ENCODE measurements at places on chromosomes 13 and 19.
A peak's percentile ranks its signal among the peaks of the same experiment; 100 is the strongest.

DNA sequence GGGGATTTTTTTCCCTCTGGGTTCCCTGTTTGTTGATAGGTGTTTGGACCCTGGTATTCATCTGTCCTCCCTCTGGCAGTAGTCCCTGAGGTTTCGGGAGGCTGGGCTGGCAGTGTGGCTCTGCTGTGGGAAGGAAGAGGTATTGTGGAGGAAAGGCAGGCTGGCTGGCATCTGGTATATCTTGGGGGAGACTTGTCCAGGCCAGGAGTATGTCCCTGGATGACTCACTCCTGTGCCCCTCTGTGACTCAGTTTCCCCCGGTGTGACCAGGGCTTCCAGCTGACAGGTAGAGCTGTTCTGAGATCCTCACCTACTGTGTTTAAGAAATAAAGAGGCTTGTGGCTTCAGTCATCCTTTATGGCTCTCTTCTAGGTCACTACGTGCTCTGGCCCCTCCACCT is 14.2 kb upstream of the ZNF492 start:
- H3K27ac ChIP-seq: no peak overlapping the region
- H3K27me3 ChIP-seq: no peaks in the 10 kb centered on the region

- H3K27ac ChIP-seq: 0 out of 2 replicates have a peak overlapping the region, but pooled peaks have one; percentile 11
- no peaks in the 10 kb centered on the region for H3K27me3 ChIP-seq
- peaks cover 8% of the 10 kb centered on the region for H3K4me1 ChIP-seq
- DNase-seq: peak; percentile 70
- H3K4me3 ChIP-seq: no peak overlapping the region
- H3K36me3 ChIP-seq: no peaks in the 10 kb centered on the region
Observed at GRCh38 chr13:48749144-48749543, 95.4 kb downstream of the CYSLTR2 start.

- H3K27me3 ChIP-seq: no peaks in the 10 kb centered on the region
- no peaks in the 10 kb centered on the region for H3K36me3 ChIP-seq
- H3K4me3 ChIP-seq: no peak overlapping the region
Observed at GRCh38 chr13:104869501-104869900, 1666.0 kb downstream of the EFNB2 start.

- H3K27me3 ChIP-seq: peaks cover 54% of the 10 kb centered on the region
- no peaks in the 10 kb centered on the region for H3K4me1 ChIP-seq
- no peaks in the 10 kb centered on the region for H3K36me3 ChIP-seq
- DNase-seq: no peak
Observed at GRCh38 chr13:24681930-24682329, 1.7 kb downstream of the ATP12A start.

- no peaks in the 10 kb centered on the region for H3K36me3 ChIP-seq
- no peak overlapping the region for H3K27ac ChIP-seq
- H3K4me3 ChIP-seq: no peak overlapping the region
- no peak for DNase-seq
- peaks cover 1% of the 10 kb centered on the region for H3K4me1 ChIP-seq
Observed at GRCh38 chr13:79915114-79915811, 425.7 kb downstream of the SPRY2 start.

DNA sequence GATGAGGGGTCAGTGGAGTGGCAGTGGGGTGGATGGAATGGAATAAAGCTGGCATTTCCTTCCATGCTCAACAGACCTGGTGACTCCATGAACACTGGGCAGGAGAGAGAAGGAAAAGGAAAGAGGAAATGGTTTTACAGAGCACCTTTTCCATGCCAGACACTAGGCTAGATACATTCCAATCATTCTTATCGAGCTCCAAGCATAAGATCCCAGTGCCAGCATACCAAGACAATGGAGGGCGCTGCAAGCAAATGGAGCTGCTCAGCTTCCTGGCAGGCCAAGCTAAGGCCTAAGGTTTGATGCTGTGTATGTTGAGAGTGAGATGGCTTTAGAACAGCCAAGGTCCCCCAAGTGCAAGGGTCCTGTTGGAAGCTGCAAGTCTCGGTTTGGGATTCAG is 113.2 kb downstream of the HSPH1 start:
- H3K4me3 ChIP-seq: no peak overlapping the region
- DNase-seq: no peak
- no peaks in the 10 kb centered on the region for H3K27me3 ChIP-seq

- no peak for DNase-seq
- H3K4me1 ChIP-seq: no peaks in the 10 kb centered on the region
- no peak overlapping the region for H3K27ac ChIP-seq
- no peaks in the 10 kb centered on the region for H3K27me3 ChIP-seq
Observed at GRCh38 chr19:17255150-17255621, 9.4 kb downstream of the USHBP1 start.

DNA sequence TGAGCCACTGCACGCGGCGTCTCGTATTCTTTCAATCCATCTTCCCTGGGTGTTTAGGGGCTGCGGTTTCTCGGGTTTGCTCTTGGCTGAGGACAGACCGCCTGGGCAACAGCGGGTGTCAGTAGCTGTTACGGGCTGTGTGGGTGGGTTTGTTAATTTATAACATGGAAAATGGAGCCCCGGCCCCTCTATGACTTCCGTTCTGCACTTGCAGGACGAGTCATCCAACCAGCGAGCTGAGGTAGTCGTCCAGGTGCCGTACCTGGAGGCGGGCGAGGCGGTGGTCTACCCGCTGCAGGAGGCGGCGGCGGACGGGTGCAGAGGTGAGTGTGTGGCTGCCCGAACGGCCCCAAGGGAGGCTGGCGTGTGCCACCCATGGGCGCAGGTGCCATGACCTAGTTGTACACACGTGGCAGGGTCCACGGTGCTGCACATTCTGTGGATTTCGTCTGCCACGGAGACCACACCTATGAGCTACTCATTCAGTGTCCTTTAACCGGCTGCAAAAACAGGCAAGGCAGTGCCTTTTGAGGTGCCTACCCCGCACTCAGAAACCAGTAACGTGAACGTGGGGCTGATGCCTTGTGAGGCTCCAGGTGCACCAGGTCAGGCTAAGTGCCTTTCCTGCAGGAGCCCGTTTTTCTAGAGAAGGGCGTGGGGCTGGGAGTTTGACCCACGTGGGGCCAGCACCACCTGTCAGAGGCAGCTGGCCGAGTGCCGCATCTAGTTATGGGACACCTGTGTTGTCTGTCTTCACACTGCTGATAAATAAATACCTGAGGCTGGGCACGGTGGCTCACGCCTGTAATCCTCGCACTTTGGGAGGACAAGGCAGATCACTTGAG is 10.9 kb downstream of the POLR2E start:
- H3K36me3 ChIP-seq: peaks cover 22% of the 10 kb centered on the region
- no peak overlapping the region for H3K4me3 ChIP-seq
- H3K27ac ChIP-seq: no peak overlapping the region
- H3K4me1 ChIP-seq: no peaks in the 10 kb centered on the region

DNA sequence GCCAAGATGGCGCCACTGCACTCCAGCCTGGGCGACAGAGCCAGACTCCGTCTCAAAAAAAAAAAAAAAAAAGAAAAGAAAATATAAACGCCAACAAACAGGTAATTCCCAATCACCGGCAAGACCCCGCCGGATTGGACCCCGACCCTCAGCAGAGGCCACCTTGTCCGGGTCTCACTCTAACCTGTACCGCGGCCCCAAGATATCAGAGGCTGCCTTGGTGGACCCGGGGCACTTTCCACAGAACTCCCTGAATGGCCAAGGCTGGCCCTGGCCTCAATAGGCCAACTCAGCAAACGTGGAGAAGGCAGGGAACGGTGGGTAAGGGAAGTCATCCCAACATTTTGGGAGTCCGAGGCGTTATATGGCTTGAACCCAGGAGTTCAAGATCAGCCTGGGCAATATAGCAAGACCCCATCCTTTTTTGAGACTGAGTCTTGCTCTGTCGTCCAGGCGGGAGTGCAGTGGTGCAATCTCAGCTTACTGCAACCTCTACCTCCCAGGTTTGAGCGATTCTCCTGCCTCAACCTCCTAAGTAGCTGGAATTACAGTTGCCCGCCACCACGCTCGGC is 27.8 kb downstream of the MAN2B1 start:
- H3K27me3 ChIP-seq: no peaks in the 10 kb centered on the region
- no peak for DNase-seq
- H3K36me3 ChIP-seq: no peaks in the 10 kb centered on the region

DNA sequence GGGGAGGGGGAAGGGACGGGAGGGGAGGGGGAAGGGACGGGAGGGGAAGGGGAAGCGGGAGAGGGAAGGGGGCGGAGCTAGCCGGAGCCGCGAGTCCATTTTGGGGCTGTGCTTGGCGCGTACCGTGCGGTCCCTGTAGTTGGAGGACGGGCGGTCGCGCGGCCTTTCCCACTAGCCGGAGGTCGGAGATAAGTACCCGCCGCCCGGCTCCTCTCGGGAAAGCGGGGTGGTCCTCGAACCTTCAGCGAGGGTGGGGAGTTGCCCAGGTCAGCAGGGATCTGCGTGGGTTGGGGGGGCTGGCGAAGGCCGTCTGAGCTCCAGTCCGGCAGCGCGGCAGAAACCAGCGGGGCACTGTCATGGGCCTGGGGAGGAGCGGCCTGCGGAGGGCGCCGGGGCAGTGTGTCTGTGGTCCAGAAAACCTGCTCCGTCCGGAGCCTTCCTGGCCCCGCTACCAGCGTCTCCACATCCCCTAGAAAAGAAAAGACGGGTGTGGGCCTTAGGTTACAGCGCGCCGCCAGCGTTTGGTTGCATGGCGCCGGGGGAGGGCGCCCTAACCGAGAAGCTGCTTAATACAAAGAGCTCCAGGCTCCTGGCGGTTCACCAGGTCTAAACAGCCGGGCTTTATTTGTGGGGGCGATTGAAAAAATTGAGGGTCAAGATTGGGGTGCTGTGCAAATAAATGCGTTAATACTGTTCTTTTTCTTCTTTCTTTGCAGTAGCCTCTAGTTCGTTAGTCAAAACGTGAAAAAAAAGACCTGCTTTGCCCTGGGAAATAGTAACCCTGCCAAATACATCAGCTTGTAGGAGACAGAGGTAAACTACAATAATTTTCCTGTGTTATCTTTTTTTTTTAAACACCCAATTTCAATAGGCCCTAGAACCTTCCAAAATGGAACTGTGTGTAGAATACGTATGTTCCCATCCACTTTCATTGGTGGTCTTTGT is at the start of gene TRIM13:
TSS of gene TRIM13 (plus strand) at position 92 of the 945 bp plus-strand sequence. CDS start 14,899 bp downstream, outside the sequence.
- peak within 1 kb of the TSS; percentile 87 for H3K4me3 ChIP-seq
- H3K36me3 ChIP-seq: peaks cover 12% of the 10 kb centered on the region
- DNase-seq: peak; percentile 88
- peak within 1 kb of the TSS; percentile 98 for H3K27ac ChIP-seq
- H3K4me1 ChIP-seq: peaks cover 4% of the 10 kb centered on the region
- H3K27me3 ChIP-seq: no peaks in the 10 kb centered on the region

DNA sequence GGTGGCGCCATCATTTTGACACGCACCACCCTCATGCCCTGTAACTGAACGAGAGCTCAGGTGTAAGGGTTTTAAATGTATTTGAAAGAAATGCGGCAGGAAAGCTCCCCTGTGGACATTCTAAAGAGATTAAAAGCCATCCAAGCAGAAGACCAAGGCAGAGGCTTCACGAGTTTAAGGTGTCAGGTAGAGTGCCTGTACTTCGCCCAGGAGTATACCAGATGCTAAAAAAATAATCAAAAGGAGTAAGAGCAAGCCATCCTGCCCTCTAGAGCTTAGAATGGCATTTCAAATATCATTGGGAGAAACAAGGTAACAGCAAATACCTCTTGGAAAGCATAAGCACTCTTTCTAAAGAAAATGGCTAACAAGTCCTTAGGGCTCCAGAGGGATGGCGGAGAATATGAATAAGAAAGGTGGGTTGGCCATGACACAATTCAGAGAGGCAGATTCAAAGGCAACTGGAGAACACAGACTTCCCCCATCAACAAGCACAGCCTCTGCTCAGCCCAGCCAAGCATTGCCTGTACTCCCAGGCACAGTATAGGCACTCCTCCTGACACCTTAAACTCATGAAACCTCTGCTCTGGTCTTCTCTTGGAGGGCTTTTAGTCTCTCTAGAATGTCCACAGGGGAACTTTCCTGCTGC is 447.6 kb downstream of the SUCLA2 start:
- H3K4me3 ChIP-seq: no peak overlapping the region
- no peak overlapping the region for H3K27ac ChIP-seq
- no peaks in the 10 kb centered on the region for H3K4me1 ChIP-seq
- no peaks in the 10 kb centered on the region for H3K36me3 ChIP-seq
- no peak for DNase-seq

DNA sequence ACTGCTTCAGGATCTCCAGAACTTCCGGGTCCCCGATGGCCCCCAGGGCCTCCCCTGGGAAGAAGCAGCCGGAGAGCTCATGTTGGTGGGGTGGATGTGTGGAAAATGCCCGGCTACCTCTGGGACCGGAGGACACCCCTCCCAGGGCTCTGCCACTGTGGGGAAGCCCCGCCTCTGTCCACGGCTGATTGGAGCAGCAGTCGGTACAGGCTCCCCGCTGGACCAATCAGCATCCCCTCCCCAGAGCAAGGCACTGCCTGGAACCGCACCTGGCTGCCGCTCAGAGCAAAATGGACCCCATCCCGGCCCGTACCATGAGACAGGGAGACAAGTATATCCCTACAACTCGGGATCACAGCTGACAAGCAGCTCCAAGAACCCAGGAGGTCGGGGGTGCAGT is 6.4 kb downstream of the DOHH start:
- H3K4me1 ChIP-seq: no peaks in the 10 kb centered on the region
- no peak overlapping the region for H3K4me3 ChIP-seq
- H3K27me3 ChIP-seq: no peaks in the 10 kb centered on the region
- no peak for DNase-seq
- H3K36me3 ChIP-seq: peaks cover 31% of the 10 kb centered on the region

GRCh38 chr13:113883314-113883811 is 19.5 kb upstream of the GAS6 start:
- H3K27me3 ChIP-seq: no peaks in the 10 kb centered on the region
- no peak overlapping the region for H3K4me3 ChIP-seq
- no peak overlapping the region for H3K27ac ChIP-seq
- peaks cover 20% of the 10 kb centered on the region for H3K4me1 ChIP-seq
- no peak for DNase-seq
- no peaks in the 10 kb centered on the region for H3K36me3 ChIP-seq

DNA sequence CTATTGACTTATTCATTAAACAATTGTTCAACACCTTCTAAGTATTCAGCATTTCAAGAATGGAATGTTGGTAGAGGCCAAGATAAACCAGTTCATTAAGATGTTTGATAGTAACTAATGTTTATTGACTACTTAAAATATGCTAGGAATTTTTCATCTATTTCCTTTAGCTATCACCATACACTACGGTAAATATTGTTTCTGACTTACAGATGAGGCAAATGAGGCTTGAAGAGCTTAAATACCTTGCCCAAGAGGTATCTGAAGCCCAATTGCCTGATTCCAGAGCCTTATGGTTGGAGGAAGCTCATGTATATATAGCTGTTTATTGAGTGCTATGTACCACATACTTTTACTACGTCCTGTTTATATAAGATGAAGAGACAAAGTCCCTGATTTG is 286.2 kb downstream of the NDFIP2 start:
- H3K27ac ChIP-seq: no peak overlapping the region
- no peak overlapping the region for H3K4me3 ChIP-seq
- H3K4me1 ChIP-seq: peaks cover 2% of the 10 kb centered on the region
- no peak for DNase-seq
- no peaks in the 10 kb centered on the region for H3K36me3 ChIP-seq

- H3K4me3 ChIP-seq: no peak overlapping the region
- H3K27ac ChIP-seq: no peak overlapping the region
- H3K4me1 ChIP-seq: peaks cover 2% of the 10 kb centered on the region
- no peaks in the 10 kb centered on the region for H3K36me3 ChIP-seq
Observed at GRCh38 chr13:42071672-42072419, 23.4 kb downstream of the DGKH start.
